ENCODE measurements at places on chromosomes 2 and 18.

GRCh38 chr2:163187995-163188655 lies 349.6 kb upstream of the KCNH7 start:
- DNase-seq: no peak

GRCh38 chr18:906416-907114 lies 1.9 kb downstream of the ADCYAP1 start:
- no peak for DNase-seq

- DNase-seq: no peak
These were observed 20.4 kb upstream of the TDRD15 start for GRCh38 chr2:21103274-21103891.

DNA sequence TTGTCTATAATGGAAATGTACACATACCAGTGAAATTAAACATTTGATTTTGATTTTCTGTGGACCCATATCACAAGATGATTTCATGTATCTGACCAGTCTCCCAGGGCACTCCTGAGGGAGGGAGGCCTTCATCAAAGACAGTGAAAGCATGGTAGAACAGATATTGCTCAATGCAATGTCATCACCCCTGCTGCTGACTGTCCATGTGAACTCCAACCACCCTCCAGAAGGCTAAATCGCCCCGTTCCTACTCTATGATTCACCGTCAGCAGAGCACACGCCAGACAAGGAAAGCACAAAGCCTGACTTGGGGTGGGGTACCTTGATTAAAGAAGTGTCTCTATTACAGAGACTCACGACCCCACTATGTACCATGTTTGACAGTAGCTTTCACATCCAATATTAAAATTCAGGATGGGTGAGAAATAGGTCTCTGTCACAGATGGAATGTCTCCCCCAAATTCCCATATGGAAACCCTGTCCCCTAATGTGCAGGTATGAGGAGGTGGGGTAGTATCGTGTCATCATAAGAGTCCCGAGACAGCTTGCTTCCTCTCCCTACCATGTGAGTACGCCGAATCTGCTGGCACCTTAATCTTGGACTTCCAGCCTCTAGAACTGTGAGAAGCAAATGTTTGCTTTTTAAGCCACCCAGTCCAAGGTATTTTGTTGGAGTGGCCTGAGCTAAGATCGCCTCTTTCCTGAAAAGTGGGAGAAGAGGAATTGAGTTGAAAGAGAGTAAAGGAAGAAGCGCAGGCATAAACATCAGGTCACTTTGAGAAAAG lies 42.4 kb downstream of the CYB5A start:
- no peak for DNase-seq

DNA sequence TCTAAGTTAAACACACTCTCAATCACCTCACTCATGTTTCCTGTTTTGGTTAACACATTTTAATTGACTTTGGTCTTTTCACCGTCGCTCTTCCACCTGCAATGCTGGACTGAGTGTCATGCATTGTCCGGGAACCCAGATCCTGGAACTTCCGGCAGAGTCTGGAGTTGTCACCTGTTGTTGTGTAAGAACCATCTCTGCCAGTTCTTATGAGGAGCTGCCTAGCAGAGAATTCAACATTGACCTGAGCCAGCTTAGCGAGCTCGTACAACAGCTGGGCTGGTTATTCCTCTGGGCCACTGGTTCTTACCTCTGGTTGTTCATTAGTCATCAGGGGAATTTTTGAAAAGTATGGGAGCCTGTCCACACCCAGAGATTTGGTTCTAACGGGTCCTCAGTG lies 75.7 kb downstream of the BCL2L11 start:
- DNase-seq: no peak

- no peak for DNase-seq
These were observed 32.0 kb upstream of the MC4R start for GRCh38 chr18:60404486-60405085.

- DNase-seq: no peak
These were observed 217.7 kb upstream of the SLC35G4 start for GRCh38 chr18:11391661-11392060.

DNA sequence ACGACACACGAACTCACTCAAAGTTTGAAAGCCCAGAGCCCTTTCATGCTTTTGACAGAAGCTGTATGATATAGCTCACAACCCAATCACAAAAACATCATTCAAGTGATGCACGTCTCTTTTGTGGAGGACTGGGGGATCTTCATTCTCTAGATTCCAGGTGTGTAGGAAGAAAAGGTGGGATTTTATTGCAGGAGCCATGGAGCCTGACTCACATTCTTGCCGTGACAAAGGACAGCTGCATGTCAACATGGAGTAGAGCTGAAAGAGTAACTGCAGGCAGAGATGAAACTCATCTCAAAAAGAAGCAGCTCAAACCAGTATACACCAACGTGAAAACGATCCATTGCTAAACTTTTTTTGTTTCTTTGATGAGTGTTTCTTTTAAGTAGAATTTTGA lies 50.9 kb upstream of the PDE1A start:
- DNase-seq: no peak

- no peak for DNase-seq
These were observed 27.6 kb downstream of the GALNT3 start for GRCh38 chr2:165766326-165766927.

- no peak for DNase-seq
These were observed 612.4 kb downstream of the FBXO15 start for GRCh38 chr18:73535189-73535588.

- DNase-seq: no peak
These were observed 247.5 kb downstream of the DYSF start for GRCh38 chr2:71700658-71701397.

GRCh38 chr2:171798156-171798820 lies 95.8 kb downstream of the SLC25A12 start:
- DNase-seq: no peak

- DNase-seq: no peak
These were observed 11.2 kb downstream of the ATP6V1B1 start for GRCh38 chr2:70946832-70947442.

- no peak for DNase-seq
These were observed 1933.3 kb downstream of the SUCLG1 start for GRCh38 chr2:82525744-82526143.

DNA sequence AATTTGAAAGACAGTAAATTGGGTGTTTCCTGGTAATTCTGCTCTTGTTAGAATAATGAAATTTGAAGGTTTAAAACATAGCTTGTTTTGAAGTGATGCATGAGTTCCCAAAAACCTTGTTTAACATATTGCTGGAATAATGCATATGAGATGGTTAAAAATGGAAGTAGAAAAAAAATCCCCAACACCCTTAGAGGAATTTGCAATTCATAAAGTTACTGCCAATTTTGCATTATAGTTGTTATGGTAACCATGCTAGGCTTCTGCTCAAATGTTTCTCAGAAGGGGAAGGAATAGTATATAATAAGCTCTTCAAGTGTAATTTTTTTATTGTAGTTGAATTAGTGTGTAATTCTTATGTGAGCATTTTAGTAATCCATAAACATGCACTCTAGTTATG lies 49.1 kb downstream of the FASTKD2 start:
- DNase-seq: no peak

GRCh38 chr2:140473851-140474250 lies 1657.0 kb downstream of the LRP1B start:
- DNase-seq: no peak

- DNase-seq: no peak
These were observed 336.7 kb downstream of the OSR1 start for GRCh38 chr2:19021721-19022120.

GRCh38 chr2:159867567-159868361 lies 69.8 kb upstream of the CD302 start:
- no peak for DNase-seq
